ENCODE measurements at places on chromosomes 7 and 10. TPM values are rescaled to one million over a fixed set of nuclear protein-coding genes. Genes with fewer than 3 reads are reported as not detected.

The ZNF239 gene
- total RNA-seq, result 14.3 TPM

The HK1 gene
- total RNA-seq, result 47.4 TPM

The SRRM3 gene
- total RNA-seq, result 8.5 TPM

The TMEM236 gene
- not detected for total RNA-seq

The LIPM gene
- total RNA-seq, result not detected

Data from G401 (cell line).